ENCODE measurements at places on chromosomes 12 and 14.

GRCh38 chr12:5272018-5272785, 159.7 kb upstream of the NTF3 start:
- no peak for DNase-seq

DNA sequence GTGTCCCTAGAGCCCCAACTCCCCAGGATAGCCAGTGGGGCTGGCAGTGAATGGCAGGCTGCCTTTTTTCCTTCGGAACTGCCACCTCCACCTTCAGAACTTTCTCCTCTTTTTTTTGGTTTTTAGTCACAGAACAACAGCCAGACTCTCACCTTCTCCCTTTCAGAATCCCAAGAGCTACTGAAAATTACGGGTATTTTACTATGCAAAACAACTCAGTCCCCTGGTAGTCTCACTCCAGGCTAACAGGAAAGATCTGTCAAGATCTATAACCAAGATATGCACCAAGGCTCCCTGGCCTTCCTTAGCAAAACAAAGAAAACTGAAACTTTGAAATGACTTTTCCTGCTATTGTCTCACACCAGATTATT, 12.5 kb downstream of the PLEKHG6 start:
- no peak for DNase-seq

DNA sequence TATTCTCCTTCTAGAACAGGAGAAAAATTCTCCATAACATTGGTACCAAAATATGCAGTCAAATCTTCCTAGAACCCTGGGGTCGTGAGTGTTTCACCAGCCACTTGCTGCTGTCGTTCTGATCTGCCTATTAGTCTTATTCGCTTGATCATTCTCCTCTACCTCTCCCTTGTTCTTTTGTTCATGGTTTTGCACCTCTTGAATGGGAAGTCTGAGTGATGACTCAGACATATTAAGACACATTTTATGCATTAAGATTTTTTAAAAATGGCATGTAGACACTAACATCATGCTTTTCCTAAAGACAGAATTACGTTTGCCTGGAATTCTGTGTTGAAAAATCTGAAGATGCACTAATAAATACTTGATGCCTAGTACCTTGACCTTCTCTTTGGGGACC, 159.2 kb upstream of the LRIG3 start:
- no peak for DNase-seq

DNA sequence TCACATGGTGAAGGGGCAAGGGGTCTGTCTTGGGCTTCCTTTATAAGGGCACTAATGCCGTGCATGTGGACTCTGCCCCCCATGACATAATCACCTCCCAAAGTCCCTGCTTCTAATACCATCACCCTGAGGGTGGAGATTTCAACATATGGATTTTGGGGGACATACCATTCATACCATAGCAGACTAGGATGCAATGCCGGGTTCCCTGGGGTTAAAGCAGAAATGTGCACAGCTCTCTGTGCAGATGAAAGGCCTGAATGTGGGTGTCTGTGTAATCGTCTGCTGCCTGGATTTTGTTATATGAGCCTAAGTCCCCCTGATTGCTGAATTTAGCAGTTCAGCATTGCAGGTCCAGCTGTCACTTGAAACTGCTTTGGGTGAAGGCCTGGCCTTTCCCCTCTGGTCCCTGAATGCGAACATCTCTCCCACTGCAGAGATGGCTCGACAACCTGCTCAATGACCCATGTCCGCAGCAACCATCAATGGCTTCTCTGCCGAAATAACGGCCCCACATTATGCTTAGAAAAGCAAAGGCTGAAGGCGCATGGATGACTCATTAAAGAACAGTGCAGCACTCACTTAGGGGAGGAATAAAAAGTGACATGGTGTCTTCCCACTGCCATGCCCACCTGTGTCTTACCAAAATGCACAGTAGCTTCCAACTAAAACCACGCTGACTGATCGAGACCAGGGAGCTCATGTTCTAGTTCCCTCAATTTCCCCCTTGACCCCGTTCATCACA, 286.3 kb downstream of the DPF3 start:
- no peak for DNase-seq

GRCh38 chr12:51413149-51413548, 11.5 kb upstream of the SLC4A8 start:
- no peak for DNase-seq

- no peak for DNase-seq
Observed at GRCh38 chr14:86086962-86087361, 557.0 kb downstream of the FLRT2 start.

DNA sequence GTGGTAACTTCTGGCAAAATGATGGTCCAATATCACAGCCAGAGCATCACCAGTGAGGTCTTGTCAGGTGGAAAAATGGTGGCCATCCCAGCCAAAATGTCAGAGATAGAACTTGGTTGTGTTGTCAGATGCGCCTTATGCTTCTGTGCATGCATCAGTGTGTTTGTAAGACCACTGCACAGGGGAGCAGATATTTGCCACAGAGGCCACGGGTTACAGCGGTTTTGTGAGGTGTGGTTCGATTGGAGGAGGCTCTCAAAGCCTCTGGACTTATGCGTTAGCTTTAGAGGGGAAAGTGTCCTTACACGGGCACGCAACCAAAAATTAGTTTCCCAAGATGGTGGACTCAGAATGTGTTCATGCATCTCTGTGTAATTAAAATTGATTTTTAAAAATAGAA, 243.8 kb downstream of the ADGRD1 start:
- no peak for DNase-seq

DNA sequence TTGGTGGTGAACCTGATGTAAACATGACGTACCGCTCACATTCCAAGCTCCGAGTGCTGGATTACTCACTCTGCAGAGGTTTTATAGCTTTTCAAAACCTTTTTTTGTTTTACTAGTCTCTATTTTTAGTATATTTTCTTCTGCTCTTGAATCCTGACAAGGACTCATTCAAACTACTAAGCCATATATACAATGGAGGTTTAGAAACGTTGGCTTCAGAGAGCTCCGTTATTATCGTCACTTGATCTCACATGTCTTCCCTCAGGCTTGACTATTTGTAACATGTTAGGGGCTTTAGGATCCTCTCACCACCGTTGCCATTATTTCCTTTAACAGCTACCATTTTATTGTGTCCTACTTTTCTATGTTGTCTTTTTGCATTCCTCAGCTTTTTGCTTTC, 1321.5 kb upstream of the FLRT2 start:
- no peak for DNase-seq

- no peak for DNase-seq
Observed at GRCh38 chr14:39219075-39219499, 14.6 kb upstream of the MIA2 start.

- DNase-seq = no peak
Observed at GRCh38 chr12:52049286-52049685, 2.0 kb upstream of the NR4A1 start.

- no peak for DNase-seq
Observed at GRCh38 chr14:94227029-94227428, 52.9 kb downstream of the PPP4R4 start.

DNA sequence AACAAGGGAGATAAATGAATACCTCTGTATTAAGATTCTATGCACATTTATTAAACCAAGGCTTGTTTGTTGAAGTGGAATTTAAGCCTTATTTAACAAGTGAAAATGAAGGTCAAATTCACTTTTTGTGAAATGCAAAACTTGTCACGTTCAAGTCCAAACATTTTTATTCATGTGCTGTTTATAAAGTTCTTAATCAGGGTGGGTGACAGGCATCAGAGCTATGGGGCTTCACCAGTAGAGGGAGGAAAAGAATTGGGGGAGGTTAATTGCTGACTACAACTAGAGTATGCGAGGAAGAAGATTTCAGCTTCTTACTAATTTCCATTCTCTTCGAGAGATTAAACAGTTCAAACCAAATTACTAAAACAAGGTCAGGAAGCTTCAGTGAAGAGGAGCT, 9.7 kb downstream of the MOK start:
- DNase-seq = no peak

DNA sequence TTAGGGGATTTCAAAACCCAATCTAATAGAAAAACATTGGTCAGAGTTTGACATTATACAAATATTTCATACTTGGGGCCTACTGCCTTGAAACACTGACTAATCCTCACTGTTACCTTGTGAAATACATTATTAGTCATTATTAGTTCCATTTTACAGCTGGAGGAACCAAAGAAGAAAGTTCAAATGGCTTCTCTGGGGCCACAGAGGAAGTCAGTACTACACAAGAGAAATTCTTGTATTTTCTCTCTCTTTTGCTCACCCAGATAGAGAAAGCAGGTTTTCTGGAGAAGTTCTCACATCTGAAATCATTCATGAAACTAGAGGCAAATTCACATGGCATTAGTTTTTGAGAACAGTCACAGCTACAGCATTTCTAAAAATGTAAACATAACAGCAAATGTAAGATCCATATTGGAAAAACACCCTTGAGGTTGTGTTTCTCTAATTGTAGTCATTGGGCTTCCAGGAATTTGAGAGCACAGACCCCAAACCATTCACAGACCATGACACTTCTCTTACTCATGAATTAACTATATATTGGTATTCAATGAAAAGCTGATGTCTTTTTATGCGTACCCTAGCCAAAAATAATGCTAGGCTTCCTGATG, 83.0 kb downstream of the LLPH start:
- DNase-seq = no peak
